HT1080 (cell line): ENCODE measurements at places on chromosomes 2 and 18.

- no peak for DNase-seq
These were observed 5.0 kb downstream of the CFAP221 start for GRCh38 chr2:119549241-119549640.

GRCh38 chr18:8943900-8944870, 158.3 kb upstream of the NDUFV2 start:
- peak; percentile 94 for DNase-seq

GRCh38 chr18:69674966-69675365, 272.7 kb downstream of the CD226 start:
- no peak for DNase-seq

GRCh38 chr18:27010784-27011183, 145.3 kb upstream of the AQP4 start:
- DNase-seq, result no peak

GRCh38 chr18:904218-905090, at the start of gene ADCYAP1:
Gene ADCYAP1, plus strand, starts transcription at chr18:904871. Its CDS starts 516 bp downstream, at chr18:905387.
- no peak for DNase-seq
